Stimulated activated CD8-positive, alpha-beta memory T cell treated with anti-CD3 and anti-CD28 coated beads, Interleukin-7, amount 100 ng/mL, for 1 hour (primary cell): ENCODE measurements at places on chromosomes 13 and 19.

GRCh38 chr13:110318920-110319319, 11.8 kb downstream of the COL4A2 start:
- no peak for DNase-seq

DNA sequence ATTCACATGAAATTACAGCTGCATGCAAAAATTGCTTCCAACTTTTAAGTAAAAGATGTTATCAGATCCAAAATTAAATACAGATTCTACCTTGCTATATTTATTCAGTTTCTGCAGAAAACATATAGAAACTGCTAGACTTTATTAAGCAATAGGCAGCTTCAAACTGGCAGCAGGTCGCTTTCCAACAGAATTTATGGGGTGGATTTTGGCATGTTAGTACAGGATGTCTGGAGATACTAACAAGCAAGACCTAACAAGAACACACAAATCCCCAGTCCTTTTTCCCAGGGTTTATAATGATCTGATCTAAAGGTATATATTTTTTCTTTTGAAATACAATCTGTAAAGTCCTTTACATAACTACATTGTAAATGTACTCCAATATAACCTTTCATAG, 27.5 kb downstream of the TBC1D4 start:
- DNase-seq, result no peak

- peak; percentile 82 for DNase-seq
Observed at GRCh38 chr19:48970923-48971395, 5.8 kb downstream of the FTL start.

GRCh38 chr19:18090545-18091216, 3.9 kb upstream of the IL12RB1 start:
- DNase-seq, result no peak

DNA sequence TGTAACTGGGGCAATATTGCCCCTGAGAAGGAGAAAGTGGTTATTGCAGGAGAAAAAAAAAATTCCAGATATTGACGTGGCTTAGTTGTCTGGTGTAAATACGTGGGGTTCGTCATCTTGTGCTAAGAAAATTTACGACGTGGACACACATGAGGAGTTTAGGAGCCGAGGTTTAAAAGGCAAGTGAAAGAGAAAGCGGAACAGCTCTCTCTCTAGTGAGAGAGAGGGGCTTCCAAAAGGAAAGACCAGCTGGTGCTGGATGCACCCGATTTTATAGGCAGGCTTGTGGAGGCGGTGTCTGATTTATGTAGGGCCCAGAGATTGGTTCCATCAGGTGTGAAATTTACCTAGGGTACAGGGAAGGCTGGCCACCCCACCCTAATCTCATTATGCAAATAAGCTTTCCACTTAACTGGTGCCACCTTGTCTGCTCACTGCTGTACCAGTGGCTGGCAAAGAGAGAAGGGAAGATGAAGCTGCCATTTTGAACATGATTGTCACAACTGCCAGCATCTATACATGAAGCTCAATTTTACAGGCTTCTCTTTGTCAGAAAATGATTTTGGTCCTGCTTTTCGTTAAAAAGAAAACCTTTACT, 845.1 kb downstream of the DACH1 start:
- DNase-seq, result no peak

- no peak for DNase-seq
Observed at GRCh38 chr13:89584058-89584620, 1763.3 kb upstream of the MIR17HG start.

DNA sequence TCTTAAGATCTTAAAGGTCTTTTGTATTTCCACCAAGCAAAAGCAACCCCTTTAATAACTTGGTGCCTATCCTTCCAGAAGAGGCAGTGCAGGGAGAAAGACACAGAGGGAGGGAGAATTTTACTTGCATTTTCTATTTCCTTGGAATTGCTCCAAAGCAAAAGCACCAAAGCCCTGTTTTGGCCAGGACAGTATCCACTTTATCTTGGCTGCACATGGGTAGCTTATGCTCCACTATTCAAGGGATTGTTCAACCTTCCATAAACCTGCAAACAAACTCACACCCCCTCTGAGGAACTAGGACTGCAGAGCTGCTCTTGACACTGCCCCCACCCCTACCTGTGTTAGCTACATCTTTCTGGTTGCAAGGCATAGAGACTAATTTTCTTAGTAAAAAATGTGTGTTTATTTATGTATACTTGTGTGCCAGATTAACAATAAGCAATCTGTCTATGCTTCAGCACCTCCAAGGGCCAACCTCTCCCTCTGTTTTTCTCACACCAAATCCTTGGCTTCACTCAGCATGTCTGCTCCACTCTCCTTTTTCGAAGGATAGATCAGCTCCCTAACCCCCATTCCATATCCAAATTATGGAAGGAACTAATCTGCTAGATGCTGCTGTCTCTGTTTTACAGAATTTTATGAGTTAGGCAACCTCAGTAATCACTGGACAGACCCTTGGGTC, 68.1 kb upstream of the KLF12 start:
- no peak for DNase-seq

- DNase-seq, result no peak
Observed at GRCh38 chr13:89113744-89114143, 1442.6 kb downstream of the SLITRK5 start.

GRCh38 chr19:3084943-3085342, 9.2 kb upstream of the GNA11 start:
- no peak for DNase-seq

DNA sequence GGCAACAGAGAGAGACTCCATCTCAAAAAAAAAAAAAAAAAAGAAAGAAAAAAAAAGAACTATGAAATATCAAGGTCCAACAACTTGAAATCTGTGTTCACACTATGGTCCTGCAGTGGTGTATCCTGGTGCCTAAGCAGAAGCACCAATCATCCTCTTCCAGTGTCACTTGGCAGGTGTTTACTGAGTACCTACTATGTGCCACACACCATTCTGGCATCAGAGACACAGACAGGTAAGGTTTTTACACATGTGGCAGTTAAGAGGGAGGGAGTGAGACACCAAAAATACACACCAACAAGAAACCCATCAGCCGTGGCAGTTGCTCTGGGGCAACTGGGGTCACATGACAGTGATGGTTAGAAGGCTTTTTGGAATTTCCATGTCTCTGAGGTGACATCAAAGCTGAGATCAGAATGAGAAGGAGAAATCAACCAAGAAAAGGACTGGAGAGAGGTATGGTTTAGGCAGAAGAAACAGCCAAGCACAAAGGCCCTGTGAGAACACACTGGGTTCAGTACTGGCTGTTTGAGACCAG, 17.6 kb downstream of the PBX4 start:
- no peak for DNase-seq

- DNase-seq, result no peak
Observed at GRCh38 chr13:106212386-106213010, 323.0 kb downstream of the EFNB2 start.

- DNase-seq, result no peak
Observed at GRCh38 chr19:51706296-51706695, 13.2 kb downstream of the SPACA6 start.

GRCh38 chr19:47107202-47107952, 6.2 kb downstream of the ZC3H4 start:
- no peak for DNase-seq

GRCh38 chr19:46990991-46991676, 28.5 kb upstream of the NPAS1 start:
- DNase-seq, result peak; percentile 37

- DNase-seq, result no peak
Observed at GRCh38 chr19:28705008-28705407, 507.9 kb downstream of the UQCRFS1 start.

- no peak for DNase-seq
Observed at GRCh38 chr13:38658906-38659305, 28.0 kb upstream of the FREM2 start.

DNA sequence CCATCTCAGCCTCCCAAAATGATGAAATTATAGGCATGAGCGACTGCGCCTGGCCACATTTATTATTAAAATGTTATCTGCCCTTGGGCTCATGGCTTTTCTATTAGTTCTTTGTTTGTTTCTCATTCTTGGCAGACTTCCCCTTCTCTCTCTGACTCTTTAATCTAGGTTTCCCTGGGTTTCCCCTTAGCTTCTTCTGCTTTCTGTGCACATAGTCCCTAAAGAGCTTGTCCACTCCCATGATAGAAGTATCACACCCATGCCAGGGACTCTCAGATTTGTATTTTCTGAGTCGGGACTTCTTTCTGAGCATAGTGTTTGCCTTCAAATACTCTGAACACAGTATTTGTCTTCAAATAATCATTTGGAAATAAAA, 38.6 kb upstream of the ITM2B start:
- no peak for DNase-seq

- DNase-seq, result no peak
Observed at GRCh38 chr19:7494416-7495098, 5.7 kb upstream of the PEX11G start.

DNA sequence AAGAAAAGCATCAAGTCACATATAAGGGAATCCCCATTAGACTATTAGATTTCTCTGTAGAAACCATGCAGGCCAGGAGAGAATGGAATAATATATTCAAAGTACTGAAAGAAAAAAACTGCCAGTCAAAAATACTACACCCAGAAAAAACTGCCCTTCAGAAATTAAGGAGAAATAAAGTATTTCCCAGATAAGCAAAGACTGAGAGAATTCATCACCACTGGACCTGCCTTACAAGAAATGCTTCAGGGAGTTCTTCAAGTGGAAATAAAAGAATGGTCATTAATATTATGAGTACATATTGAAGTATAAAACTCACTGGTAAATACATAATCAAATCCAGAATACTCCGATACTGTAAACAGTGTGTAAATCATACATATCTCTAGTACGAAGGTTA, 35.9 kb downstream of the VWA8 start:
- DNase-seq, result no peak

DNA sequence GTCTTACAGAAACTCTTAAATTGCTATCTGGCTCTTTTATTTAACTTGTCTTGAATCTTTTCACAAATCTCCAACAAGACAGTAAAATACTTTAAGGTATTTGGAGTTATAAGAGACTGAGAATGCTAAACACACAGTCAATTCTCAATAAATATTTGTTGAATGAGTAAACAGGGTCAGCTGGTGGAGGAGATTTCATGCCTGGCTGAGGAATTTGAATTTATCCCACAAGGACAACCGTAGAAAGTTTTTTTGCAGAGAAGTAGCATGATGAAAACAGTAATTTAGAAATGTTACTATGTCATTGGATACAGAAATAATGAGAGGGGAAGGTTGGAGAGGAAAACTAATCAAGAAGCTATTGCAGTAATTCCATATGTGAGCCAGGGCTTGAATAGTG, 1223.7 kb downstream of the PCDH17 start:
- no peak for DNase-seq

- no peak for DNase-seq
Observed at GRCh38 chr13:95929430-95929829, 123.8 kb downstream of the UGGT2 start.

GRCh38 chr19:38133319-38133718, 90.7 kb downstream of the DPF1 start:
- no peak for DNase-seq

- DNase-seq, result no peak
Observed at GRCh38 chr19:31340042-31341025, 8.9 kb downstream of the TSHZ3 start.

DNA sequence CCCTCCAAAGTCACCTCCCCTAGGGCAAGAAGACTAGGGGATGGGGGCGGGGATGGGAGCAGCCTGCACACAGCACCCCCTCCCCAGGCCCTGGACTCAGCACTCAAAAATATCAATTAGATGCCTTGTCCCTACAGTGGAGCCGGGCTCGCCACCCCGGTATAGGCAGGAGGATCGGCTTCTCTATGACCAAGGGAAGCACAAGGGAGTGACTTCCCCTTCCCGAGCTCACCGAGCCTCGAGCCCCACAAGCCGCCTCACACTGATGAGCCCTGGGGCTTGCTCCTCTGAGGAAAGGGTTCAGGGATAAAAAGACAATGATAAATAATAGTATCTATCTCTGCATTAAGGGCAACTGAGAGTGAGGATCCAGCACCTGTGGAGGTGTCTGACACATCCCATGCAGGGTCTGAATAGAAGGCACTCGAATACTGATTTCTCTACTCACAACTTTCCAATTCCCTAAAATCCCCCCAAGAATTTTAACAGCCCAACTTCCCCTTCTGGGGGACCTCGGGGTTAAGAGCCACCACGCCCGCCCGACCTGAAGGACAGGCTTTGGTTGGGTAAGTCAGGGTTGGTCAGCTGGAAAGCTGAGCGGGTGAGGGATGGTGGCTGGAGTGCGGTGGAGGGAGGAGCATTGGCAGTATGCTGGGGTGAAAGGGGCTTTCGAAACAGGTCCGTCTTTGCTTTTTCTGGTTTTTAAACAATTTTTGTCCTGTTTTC, 51.3 kb downstream of the STK24 start:
- no peak for DNase-seq

DNA sequence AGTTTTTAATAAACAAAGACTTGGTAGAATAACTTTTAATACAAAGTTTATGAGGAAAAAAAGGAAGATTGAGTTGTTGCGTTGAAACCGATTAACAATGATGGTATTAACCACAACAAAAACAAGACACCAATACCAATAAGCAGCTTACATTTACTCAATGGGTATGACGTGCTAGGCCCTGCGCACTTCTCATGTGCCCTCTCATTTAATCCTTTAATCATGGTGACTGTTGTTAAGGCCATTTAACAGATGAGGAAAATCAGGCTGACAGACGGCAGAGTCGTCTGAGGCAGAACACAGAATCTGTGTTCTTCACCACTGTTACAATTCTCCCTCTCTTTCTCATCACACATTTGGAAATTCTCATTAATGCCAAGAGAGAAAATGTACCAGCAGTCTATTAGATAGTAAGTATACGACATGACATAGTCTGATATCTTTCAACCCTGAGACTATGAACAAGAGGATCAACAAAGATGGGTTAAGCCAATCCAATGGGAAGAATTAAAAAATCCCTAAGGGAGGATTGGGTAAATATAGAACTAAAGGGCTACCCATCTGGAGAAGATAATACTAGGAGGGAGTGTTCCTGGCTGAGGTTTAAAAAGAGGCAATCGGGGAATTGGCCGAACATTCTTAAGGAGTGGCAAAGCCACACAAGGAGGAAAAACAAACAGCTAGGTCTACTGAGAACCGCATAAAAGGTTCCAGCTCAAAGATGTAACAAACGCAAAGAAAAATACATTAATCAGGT, 54.0 kb downstream of the DOCK9 start:
- no peak for DNase-seq

GRCh38 chr13:72430923-72431322, 296.5 kb downstream of the MZT1 start:
- no peak for DNase-seq

- DNase-seq, result no peak
Observed at GRCh38 chr19:1315470-1316166, 29.9 kb downstream of the EFNA2 start.

- no peak for DNase-seq
Observed at GRCh38 chr13:112450118-112450903, 74.2 kb downstream of the SPACA7 start.

DNA sequence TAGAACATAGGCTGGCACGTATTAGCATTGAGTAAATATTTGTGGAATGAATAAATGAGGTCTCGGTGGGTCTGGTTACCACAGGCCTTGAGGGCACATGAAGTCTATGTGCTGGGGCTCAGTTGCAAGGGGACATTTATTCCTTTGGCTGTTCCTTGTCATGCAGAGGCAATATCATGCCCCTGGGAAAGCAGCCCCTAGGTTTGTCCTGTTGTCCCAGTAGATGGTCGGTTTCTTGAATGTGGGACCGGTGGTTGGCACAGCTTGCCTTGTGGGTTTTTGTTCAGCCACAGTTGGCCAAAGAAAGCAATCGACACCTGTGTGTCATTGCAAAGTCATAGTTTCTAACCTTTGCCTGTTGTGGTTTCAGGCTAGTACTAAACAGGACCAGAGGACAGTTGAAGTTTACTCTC, 24.7 kb upstream of the GPR183 start:
- DNase-seq, result no peak

- DNase-seq, result no peak
Observed at GRCh38 chr19:5078182-5078581, 109.3 kb downstream of the KDM4B start.

- no peak for DNase-seq
Observed at GRCh38 chr19:44718441-44719261, 19.7 kb downstream of the CEACAM16 start.
